NCI-H187 treated with DMSO at 0.1 percent for 48 hours (cell line): ENCODE measurements at places on chromosomes 2 and 18.

DNA sequence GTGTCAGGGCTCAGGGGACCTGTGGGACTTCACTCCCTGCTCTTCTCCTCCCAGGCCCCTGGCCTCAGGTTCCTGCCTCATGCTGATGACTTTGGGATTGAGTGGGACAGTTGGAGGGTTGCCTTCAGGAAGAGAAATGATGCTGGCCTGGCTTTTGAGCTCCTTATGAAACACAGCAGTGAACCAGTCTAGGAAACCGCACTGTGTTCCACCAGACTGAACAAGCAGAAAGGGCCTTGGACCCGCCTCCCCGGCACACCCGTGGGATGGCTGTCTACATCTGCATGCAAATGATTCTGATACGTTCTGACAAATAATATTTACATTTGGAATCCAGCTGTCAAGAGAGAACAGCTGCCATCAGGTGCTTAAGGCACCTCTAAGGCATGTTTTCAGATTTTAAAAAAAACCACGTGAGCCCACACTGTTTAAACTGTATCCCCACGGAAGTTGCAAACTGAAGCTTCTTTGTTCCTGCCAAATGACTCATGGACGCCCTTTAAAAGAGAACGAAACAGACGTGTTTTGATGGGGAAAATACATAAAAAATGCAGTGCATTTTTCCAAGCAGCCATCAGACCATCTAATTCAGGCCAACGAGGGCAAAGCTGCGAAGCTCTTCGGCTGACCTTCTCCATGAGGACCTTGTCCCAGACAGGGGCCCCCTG lies 27.6 kb upstream of the ASAP2 start:
- peak; percentile 96 for DNase-seq

GRCh38 chr2:950080-950966 lies at the start of gene SNTG2:
TSS of gene SNTG2 (plus strand) at chr2:950849. CDS start at chr2:950997, 148 bp downstream.
- DNase-seq = no peak

DNA sequence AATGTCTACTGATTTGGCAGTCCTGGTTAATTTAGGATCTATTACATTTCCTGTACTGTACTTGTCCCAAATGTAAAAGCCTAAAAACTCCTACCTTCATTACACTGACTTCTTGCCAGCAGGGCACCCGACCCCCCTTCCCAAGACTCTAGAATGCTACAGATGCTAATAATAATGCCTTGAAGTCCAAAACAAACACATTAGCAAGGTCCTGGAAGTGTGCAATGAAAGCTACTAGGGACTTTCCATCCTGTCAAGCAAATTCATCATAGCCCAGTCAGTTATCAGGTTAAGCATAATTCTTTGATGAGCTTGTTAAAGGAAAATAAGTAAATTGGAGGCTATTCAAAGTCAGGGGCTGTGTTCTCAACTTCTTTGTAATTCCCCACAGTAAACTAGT lies 115.3 kb upstream of the RBBP8 start:
- no peak for DNase-seq

- no peak for DNase-seq
Measured at GRCh38 chr2:125634662-125635061, 1021.3 kb upstream of the GYPC start.

GRCh38 chr2:88452980-88453582 lies 588 bp upstream of the FOXI3 start:
- no peak for DNase-seq

DNA sequence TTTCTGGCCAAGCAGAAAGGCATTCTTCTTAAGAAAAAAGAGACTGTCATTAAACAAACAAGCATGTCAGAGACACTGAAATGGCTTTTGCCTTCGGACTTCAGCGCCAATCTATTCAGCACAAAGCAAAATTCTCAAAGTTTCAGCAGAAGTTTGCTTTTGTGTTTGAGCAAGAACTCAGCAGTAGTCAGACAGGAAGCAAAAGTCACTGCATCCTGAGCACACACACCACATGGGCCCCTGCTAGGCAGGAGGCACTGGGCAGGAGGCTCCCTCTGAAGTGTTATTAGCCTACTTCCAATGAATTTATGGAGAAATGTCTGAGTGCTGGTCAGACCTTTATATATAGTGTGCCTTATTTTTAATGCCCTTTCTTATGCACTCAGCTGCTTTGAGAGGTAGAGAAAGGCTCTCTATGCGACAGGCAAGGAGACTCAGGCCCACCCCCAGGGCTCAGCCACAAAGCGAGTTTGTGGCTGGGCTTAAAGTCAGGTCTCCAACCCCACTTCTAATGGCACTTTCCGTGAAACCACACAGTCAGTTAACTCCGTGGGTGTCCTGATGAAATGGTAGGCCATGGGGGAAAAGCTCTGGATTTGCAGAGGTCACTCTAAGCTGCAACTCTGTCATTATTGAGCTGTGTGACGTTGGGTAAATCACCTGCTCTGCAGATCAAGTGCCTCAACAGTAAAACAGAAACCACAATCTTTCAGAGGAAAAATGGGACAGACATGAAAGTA lies 161.0 kb upstream of the TMEM200C start:
- peak; percentile 44 for DNase-seq

GRCh38 chr18:12254136-12254819 lies at the start of gene CIDEA:
TSS of gene CIDEA (plus strand) at chr18:12254361. CDS start at chr18:12254384, 23 bp downstream.
- no peak for DNase-seq

- DNase-seq = no peak
Measured at GRCh38 chr2:204027091-204027490, 90.5 kb downstream of the ICOS start.

- DNase-seq = no peak
Measured at GRCh38 chr2:240812301-240812680, 7.7 kb downstream of the KIF1A start.

- DNase-seq = no peak
Measured at GRCh38 chr2:100645695-100646429, 83.1 kb downstream of the PDCL3 start.

GRCh38 chr2:211408483-211408891 lies 852.1 kb downstream of the CPS1 start:
- no peak for DNase-seq

DNA sequence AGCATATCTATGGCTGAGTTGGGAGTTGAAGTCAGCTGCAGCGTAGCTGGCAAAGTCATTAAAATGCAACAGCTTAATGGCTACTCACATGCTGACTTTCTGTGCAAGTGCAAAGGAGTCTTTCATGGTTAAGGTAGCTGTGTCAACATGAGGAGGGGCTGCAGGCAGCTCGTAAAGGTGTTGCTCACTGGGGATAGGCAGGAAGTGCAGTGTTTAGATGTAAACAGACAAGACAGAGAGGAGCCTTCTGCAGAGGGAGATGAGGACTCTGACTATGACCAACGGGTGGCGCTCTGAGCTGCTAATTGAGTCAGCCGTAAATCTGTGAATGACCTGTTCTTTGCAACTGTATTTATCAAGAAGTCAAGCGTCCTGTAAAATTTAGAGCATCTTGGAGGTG lies 22.3 kb upstream of the CAVIN2 start:
- peak; percentile 2 for DNase-seq

DNA sequence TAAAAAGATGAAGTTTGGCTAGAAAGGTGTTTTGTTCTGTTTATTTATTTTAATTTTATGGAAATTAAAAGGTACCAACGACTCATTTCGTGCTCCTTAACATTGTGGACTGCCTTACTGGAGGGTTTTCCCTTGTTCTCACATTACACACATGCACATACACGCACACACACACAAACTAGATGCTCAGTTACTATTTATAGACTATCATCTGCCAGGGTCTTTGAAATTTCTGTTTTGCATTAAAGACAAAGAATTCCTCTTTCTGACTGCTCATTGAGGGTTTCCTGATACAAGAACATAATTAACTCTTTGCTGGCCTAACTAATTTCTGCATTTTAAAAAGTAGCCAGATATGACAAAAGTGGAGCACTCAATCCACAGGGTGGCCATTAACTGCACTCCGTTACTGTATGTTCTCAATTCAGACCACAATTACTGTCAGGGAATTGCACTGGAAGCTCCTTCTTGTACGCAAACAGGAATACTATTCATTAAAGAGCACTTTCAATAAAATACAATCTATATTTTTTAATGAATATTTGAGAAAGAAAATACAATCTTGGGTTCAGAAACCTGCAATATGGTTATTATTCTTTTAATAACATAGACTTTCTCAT lies 366.9 kb upstream of the GALNT5 start:
- no peak for DNase-seq

- no peak for DNase-seq
Measured at GRCh38 chr2:136122661-136123060, 4.7 kb upstream of the CXCR4 start.

- DNase-seq = peak; percentile 10
Measured at GRCh38 chr2:181411105-181411849, 45.9 kb upstream of the ITGA4 start.

DNA sequence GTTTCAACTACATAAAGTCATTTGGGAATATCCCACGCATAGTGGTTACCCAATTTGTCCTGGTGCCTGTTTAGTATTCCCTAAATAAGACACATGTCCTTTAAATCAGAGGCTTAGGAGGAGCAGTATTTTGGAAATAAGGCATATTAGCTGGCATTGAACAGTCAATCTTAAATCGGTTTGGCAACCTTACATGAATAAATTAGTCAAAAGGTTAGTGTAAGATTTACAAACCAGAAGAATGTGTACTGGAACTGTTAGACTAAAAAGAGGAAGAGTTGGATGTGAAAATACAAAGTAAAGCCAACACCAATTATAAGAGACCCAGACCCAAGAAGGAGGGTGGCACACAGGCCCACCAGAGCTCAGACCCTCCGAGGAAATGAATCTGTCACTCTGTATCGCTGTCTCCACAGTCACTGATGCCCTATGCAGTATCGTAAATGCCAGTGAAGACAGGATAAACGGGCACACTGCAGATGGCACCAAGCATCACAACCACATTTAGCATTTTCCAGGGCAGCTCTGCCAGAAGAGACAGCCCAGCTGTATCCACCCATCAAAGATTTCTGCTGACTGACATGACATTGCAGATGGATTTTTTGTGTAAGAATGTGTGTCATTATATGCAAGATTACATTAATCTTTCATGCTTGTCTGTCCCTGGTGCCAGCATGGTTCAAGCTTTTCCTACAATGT lies 90.4 kb downstream of the CERKL start:
- no peak for DNase-seq

GRCh38 chr2:201950606-201951005 lies 83.0 kb upstream of the FZD7 start:
- DNase-seq = no peak

GRCh38 chr2:233413046-233413445 lies 58.8 kb downstream of the DGKD start:
- no peak for DNase-seq

DNA sequence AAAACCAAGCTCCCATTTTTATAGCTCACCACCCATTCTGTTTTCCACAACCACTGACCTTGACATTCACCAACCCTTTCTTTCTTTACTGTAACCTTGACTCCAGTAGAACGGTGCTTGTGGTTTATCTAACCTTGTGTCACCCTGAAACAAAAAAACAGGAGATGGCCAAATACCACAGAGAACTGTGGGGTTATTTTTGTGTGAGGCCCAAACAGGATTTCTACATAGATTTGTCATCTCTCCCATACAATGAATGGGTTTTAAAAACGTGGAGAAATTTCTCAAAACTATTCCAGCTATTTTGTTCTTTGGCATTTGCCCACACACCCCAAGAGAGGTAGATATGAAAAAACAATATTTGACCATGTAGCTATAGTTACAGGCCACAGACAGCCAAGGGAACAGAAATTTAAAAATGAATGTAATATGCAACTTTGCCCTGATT lies 231.3 kb upstream of the TANK start:
- DNase-seq = no peak

DNA sequence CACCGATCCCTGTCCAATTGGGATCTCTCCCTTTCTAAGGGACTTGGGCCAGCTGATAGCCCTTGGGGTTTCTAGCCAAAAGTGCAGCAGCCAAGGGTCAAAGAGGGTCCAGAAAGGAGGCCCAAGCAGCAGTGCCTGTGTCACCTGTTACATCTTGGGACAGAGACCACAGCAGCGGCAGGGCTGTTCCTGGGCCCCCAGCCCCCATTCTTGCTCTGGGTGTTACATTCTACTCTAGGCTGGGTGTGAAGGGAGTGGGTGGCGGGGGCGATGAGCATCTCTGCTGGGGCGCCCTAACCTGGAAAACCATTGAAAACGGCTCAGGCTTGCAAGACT lies 1.2 kb downstream of the PAX3 start:
- no peak for DNase-seq

DNA sequence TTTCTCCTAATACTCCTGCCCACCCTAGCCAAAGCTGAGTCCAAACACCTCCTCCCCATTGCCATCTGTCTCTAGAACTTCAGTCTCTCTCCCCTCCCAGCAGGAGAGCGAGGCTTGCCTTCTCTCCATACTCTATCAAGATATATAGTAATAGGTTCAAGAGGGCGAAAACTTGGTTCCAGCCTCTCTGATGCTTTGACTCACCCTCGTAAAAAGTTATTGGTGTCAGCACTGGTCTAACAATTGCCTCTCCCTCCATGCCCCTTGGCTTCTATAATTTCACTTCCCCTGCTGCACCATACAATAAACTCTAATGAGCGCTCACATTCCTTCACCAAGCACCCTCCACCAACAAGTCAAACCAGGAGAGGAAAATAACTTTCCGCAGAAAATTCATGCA lies 797.3 kb downstream of the BCL11A start:
- no peak for DNase-seq

DNA sequence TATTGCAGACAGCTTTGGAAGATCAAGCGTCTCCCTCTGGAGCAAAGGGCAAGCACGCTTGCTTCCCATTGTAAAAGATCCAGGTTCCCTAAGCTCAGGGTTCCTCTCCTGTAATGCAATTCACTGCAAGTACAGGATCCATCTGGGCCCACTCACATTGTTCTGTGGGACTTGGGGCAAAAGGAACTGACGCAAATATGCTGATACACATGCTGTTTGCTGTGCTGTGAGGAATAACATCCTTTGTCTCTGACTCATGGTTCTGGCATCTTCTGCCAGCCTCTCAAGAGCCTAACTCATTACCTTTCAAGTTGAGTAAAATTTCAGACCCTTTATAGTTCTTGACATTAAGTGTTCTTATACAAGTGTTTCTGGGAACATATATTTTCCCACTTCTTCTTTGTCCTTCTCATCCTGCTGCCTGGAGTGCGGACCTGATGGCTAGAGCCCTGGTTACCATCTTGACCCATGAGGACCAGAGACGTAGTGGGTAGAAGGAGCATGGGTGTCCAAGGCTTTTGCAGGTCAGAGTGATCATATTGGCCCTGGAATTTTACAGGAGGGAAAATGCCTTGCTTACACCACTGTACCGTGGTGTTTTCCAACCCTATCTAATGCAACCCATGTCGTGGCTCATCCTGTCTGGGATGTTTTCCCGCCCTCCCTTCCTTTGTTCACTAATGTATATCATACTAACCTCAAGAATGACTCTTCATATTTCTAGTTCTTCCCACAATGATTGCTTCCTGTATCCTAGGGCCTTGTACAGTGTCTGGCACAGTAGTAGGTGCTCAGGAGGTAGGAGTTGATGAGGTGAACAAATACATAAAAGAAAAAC lies 145.7 kb upstream of the GLI2 start:
- DNase-seq = no peak

DNA sequence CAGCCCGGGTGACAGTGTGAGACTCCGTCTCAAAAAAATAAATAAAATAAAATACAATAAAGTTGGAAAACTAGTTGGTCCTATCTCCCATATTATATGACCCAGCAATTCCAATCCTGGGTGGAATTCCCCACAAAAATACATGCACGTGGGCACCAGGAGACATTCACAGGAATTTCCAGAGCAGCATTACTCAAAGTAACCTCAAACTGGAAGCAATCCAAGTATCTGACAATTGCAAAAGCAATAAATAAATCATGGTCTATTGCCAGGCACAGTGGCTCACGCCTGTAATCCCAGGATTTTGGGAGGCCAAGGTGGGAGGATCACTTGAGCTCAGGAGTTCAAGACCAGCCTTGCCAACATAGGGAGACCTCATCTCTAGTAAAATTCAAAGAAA lies 101.2 kb upstream of the MAP4K4 start:
- DNase-seq = no peak
